ENCODE measurements at places on chromosomes 1 and 21. TPM values are rescaled to one million over a fixed set of nuclear protein-coding genes. Genes with fewer than 3 reads are reported as not detected.

GRCh38 chr1:67570486-67571143 is 114.4 kb upstream of the GADD45A start:
- no peak for DNase-seq

The FCRLA gene
- polyA plus RNA-seq = 0.41 TPM

DNA sequence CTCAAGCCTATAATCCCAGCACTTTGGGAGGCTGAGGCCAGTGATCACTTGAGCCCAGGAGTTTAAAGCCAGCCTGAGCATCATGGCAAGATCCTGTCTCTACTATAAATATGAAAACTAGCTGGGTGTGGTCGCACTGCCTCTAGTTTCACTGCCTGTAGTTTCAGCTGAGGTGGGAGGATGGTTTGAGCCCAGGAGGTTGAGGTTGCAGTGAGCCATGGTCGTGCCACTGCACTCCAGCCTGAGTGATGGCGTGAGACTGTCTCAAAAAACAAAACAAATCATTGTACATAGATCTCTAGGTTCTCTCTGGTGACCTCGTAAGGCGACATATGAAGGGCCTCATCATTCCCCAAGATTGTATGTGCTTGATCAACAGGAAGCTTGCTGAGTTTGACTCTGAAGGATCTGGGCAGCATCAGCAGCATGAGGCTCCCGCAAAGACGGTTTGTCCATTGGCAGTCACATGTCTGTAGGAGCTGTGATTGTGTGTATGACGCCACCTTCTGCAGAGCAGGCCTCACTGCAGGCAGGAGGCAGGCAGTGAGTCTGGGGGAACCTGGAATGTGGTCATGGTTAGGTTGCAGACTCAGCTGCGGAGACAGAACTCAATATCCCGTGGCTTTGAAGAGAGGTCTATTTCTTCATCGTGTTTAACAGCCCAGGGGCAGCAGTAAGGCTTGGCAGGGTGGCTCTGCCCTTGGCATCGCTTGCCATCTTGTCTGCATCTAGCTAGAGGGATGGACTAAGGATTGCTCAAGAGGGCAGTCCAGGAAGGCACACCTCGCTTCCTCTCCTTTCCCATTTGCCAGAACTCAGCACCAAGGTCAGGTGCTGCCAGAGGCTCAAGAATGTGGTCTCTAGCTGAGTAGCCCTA is 14.0 kb downstream of the ATP5PO start:
- DNase-seq = no peak

The COL11A1 gene
- polyA plus RNA-seq = 4.3 TPM

- no peak for DNase-seq
Measured at GRCh38 chr1:165717918-165718515, 19.7 kb upstream of the ALDH9A1 start.

DNA sequence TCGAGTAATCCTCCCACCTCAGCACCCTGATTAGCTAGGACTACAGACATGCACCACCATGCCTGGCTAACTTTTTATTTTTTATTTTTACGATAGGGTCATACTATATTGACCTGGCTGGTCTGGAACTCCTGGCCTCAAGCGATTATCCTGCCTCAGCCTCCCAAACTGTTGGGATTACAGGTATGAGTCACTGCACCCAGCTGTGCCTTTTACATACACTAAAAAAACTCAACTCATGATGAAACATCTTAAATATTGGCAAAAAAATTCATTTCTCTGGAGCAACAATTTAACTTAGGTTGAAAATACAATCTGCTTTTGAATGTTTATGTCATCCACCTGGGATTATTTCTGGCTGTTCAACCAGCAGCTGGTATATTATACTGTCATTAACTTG is 598.3 kb upstream of the ZP4 start:
- DNase-seq = no peak

DNA sequence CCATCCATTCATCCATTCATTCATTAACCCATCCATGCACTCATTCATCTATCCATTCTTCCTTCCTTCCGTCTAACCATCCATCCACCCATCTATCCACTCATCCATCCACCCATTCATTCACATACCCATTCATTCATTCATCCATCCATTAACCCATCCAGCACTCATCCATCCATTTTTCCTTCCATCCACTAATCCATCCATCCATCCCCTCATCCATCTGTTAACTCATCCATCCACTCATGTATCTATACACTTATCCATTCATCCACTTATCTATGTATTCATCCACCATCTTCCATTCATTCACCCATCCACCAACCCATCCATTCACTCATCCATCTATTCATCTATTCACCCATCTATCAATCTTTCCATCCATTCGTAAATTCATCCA is 107.8 kb downstream of the PRDM16 start:
- no peak for DNase-seq

DNA sequence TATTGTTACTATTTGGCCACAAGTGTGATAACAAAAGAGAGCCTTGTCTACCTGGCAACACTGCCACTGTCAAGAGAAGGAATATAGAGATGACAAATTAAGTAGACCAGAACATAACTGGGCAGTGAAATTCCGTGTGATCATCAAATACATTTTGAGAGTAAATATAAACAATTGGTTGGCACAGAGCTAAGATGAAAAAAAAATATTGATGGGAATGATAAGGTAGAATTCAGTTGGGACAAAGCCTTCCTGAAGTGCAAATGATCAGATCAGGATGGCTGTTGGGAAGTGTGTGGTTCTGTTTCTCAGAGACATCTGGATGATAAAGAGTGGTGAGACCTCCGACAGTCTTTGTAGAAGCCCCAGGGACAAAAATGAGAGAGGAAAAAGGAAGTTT is 205.5 kb upstream of the CAMK1G start:
- DNase-seq = no peak

The RIIAD1 gene
- polyA plus RNA-seq = not detected

- DNase-seq = no peak
Measured at GRCh38 chr1:232709386-232709785, 79.5 kb upstream of the SIPA1L2 start.

GRCh38 chr1:93078638-93078985 is 471 bp upstream of the MTF2 start:
- DNase-seq = no peak

The CLIC6 gene
- 4.2 TPM for polyA plus RNA-seq

DNA sequence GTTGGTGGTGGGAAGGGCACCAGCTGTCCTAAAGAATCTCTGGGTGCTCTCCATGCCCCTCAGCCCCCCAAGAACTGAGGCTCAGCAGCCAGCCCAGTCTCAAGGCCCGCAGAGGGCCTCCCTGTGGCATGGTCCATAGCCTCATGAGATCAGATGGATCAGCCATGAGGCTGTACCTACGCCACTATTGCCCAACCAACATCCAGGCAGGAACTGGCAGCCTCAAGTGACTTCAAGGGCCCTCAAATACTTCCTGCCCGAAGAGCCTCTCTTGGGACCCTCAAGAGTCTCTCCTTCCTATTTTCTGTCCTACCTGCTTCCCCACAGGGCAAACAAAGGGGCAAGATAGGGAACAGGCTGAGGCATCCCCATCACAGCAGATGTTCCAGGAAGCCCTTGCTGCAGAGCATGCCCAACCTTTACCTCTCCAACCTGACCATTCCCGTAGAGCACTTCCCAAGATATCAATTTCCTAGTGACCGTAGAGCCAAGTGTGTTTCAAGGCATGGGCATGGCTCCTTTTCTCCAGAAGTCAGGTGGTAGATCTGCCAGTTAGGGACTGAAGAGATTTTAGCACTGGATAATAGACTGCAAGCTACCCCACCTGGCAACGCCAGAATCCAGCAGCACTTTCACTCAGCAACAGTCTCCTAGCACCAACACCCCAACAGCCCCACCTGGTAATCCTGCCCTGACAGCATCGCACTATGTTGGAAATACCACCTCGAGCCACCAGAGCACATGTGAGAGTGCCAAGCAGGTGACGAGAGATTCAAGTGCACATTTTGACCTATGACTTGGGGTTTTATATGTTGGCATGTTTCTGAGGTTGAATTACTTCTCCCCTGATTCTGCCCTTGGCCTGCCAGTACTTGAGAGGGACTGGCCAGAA is 13.7 kb upstream of the MFSD2A start:
- no peak for DNase-seq

The GJA5 gene
- 21.6 TPM for polyA plus RNA-seq

DNA sequence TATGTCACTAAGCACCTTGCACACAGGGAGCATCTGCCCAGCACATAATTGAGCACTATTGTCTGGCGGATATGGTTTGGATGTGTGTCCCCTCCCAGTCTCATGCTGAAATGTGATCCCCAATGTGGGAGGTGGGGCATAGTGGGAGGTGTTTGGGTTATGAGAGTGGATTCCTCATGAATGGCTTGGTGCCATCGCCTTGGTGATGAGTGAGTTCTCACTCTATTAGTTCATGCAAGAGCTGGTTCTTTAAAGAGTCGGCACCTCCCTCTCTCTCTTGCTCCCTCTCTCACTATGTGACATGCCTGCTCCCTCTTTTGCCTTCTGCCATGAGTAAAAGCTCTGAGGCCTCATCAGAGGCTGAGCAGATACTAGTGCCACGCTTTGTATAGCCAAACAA is 9.5 kb downstream of the CTSK start:
- peak; percentile 29 for DNase-seq

The PRAMEF11 gene
- not detected for polyA plus RNA-seq

- no peak for DNase-seq
Measured at GRCh38 chr1:208101661-208102431, 142.3 kb downstream of the PLXNA2 start.

The KRTAP11-1 gene
- polyA plus RNA-seq = not detected

DNA sequence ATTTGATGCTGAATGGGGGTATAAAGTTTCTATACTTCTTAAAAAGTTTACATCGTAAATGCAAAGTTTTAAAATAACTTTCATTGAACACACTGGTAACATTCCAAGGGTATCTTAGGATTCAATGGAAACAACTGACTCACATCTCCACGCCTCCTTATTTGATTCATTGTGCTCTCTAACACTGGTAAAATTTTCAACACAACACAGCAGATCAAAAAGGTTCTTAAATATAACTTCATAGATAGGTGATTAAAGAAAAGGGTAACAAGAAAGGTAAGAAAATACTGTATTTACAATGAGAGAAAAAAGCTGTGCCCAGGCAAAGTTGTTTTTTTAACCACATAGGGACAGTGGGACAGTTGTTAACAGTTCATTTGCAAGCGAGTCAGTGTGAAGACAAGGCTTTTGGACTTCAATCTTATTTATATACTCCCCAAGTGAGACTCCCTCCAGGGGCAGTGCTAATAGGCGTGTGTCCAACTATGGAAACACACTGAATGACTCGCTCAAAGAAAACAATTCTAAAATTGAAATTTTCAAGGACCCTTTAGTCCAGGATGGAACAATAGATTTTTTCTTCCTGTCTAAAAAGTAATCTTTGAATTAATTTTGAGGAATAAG is 140.5 kb downstream of the TIAM1 start:
- DNase-seq = no peak
